ENCODE measurements at places on chromosomes 7 and 10.

DNA sequence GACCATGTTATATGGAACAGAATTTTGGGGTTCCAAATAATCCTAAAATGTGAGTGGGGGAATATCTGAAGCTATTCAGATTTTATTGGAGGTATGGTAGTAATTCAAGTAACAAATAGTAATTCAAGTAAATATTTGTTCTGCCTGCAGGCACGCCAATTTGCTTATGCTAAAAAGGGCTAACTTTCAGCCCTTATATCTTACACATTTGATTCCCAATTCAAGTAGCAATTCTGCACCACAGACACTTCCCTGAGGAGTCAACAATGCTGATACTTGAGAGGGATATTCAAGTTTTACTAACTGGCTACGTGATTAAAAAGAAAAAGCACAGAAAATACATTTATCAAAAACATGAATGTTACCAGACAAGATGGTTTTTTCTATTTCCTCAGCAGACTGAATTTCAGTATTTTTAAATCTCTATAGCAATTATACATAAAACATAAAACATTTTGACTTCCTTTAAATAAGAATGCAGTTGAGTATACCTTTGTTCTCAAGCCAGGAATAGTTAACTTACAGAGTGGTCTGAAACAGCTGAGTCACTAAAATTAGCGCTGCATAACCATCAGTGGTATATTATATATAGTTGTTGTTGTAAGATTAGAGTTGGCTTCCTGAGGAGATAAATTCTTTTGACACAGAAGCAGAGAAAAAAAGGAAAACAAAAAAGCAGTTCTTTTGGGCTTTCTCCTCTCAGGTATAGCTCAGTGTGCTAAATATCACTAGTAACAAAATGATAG is 33.9 kb downstream of the MTPN start:
- no peak for DNase-seq

DNA sequence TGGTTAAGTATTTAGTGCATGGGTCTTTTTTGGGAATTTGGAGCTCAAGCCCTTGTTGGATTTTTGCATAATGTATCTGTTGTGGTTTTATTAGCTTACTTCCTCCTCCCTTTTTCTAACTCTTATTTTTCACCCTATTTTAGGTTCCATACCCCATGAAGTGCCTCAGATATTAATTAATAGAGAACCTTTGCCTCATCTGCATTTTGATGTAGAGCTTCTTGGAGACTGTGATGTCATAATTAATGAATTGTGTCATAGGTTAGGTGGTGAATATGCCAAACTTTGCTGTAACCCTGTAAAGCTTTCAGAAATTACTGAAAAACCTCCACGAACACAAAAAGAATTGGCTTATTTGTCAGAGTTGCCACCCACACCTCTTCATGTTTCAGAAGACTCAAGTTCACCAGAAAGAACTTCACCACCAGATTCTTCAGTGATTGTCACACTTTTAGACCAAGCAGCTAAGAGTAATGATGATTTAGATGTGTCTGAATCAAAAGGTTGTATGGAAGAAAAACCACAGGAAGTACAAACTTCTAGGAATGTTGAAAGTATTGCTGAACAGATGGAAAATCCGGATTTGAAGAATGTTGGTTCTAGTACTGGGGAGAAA is 28.0 kb downstream of the SIRT1 start:
- no peak for DNase-seq

DNA sequence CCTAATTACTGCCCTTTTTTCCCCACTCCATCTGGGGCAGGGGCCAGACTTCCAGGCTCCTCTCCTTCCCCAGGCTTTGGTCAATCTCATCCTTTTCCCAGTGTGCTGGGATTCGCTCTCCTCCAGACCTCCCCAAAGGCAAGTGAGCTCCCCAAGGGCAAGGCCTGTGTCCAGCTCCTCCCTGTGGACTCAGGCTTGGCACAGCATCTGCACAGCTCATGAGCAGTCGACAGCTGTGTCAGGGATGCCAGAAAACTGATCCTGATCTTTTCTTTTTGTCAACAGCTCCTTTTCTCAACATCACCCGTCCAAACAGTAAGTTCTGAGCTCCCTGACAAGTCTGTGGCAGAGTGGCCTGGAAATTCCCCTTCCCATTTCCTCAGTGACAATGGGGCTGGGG is 67.1 kb downstream of the C10orf120 start:
- no peak for DNase-seq

- DNase-seq: no peak
Observed at GRCh38 chr10:62765726-62766125, 38.8 kb upstream of the ADO start.

- no peak for DNase-seq
Observed at GRCh38 chr7:75038508-75038907, 35.1 kb downstream of the RCC1L start.

GRCh38 chr10:86512137-86512536 is 9.5 kb downstream of the WAPL start:
- DNase-seq: no peak

- no peak for DNase-seq
Observed at GRCh38 chr10:44340557-44340956, 44.3 kb downstream of the CXCL12 start.

DNA sequence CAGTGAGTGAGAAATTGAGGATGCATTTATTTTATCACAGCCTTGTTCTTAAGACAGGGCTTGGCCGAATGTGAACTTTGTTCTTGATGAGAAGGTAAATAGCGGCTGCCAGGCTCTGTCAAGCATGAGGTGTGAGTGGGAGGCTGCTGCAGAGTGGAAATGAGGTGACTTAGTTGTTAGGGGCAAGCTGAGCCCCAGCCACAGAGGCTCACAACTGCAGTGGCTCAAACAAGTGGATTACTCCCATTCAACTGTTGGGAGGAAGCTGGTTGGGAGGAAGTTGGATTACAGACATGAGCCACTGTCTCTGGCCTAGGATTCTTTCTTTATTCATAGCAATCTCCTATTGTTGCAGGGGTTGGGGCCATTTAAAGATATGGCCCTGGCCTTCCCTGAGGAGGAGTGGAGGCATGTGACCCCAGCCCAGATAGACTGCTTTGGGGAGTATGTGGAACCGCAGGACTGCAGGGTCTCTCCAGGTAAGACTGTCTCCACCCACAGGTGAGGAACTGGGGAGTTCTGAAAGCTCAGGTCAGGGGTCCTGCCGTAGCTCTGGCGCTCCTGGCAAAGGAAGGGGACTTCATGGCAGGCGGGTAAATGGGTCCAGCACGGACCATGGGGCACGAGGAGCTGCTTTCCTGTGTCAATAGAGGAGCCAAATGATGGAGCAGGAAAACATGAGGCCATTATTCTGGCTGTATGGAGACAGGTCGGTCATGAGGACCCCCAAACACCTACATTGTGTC is 7.1 kb downstream of the ZSCAN25 start:
- DNase-seq: no peak

DNA sequence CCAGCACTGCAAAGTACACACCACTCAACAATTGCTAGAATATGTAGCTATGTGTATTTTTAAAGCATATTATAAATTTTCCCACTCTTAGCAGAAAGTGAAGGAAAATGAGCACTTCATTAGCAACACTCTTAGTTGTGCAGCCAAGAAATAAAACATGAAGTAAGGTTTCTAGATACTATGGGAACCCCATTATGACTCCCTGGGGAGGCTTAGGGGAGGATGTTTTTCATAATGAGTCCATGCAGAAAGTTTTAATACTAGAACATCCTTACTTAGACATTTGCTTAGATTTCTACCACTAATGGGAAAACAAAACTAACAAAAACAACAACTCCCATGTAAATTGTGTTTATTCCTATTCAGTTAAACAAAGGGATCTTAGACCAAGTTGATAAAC is 148.4 kb upstream of the HDAC9 start:
- DNase-seq: no peak

DNA sequence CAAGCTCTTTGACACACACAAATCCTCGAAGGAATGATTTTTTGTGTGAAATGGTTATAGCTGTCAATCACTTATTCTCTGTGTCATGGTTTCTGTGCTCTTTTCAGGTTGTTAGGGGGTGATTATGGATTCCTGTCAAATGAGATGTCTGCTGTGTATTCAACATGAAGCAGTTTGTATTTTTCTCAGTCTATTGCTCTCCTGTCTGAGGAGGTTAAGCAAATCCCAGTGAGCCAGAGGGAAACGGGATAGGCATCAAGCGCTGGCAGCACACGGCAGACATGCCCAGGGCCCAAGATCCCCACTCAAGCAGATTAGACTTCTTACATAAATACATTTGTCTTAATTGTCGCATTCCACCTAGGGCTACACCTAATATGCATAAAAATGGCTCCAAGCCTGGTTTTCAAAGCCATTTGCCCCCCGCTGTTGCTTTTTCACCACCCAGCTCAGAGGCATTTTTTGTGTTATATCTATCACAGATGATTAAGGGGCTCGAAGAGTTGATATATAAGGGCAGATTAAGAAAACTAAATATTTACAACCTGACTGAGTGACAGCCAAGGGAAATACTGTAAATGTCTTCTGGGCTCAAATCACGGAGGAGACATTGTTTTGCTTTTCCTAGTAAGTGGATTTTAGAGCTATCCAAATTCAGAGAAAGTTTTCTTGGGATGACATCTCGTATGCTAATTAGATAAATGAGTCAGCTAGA is 192.7 kb upstream of the LRGUK start:
- no peak for DNase-seq

DNA sequence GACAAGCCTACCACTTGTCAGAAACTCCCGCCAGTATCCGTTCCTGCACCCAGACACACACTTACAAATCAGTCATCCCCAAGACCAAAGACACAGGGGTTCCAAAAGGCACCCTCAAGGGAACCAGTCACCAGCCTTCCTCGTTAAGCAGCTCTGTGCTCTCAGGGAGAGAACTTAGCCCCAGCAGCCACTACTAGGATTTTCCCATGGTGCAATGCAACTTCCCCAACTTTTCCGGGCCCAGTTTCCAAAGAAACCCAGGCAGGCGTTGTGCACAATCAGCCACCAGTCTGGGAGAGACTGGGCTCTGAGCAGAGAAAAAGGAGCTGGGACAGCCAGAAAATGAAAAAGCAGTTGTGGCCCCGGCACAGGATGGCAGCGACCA is 1.2 kb downstream of the DLG5 start:
- DNase-seq: no peak

- no peak for DNase-seq
Observed at GRCh38 chr7:57204411-57204811, 72.2 kb upstream of the ZNF479 start.

DNA sequence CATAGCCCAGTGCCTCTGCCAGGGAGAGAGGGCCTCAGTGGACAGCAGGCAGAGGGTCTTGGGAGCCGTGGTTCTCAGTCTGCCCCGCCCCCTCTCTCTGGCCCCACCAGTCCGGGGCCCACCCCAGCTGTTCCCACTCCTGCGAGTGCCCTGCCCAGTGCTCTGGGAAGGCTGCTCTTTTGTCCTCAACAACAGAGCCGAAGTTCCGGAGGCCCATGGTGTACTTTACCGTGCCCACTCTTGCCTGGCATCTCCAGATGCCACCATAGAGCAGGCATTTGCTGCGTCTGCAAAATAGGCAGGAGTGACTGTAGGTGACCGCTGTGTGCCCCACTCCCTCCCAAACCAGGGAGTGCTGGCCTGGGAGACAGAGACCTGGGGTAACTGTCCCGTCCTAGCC is 29.3 kb upstream of the PCBD1 start:
- DNase-seq: no peak

GRCh38 chr10:218798-219197 is 83.5 kb downstream of the ZMYND11 start:
- DNase-seq: no peak

DNA sequence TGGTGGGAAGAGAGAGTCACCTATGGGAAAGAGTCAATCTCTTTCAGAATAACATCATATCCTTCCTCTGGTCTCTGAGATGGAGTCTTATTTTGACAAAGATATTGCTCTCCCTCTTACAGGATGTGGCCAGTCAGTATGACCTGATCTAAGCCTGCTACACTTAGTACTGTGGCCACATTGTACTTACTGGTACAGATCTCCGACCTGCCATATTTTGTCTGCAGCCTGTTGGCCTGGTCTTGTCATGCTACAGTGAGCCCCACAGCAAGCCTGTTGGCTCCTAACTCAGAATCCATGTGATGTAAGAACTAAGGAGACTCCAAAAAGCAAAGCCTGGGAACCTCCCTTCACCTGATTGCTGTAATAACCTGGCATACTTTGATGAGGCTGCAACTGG is 377.8 kb downstream of the SFMBT2 start:
- no peak for DNase-seq

DNA sequence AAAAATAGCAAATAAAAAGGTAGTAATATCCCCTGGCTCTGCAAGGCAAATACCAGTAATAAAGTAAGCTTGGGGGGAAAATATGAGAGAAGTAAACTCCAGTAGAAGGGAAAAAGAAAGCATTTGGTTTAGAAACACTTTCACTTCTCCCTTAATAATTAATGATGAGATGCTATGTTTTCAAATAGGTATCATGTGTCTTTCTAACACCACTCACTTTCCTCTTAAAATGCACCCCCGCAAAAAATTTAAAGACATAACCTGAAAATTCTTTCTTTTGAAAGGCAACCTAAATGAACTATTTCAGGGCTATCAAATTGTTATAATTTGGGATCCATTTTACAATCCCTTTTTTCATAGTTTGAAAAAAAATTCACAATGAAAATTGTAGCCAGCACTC is 240.3 kb downstream of the SNX10 start:
- no peak for DNase-seq

All from activated naive CD4-positive, alpha-beta T cell (primary cell).